ENCODE measurements at places on chromosomes 1 and 21.

DNA sequence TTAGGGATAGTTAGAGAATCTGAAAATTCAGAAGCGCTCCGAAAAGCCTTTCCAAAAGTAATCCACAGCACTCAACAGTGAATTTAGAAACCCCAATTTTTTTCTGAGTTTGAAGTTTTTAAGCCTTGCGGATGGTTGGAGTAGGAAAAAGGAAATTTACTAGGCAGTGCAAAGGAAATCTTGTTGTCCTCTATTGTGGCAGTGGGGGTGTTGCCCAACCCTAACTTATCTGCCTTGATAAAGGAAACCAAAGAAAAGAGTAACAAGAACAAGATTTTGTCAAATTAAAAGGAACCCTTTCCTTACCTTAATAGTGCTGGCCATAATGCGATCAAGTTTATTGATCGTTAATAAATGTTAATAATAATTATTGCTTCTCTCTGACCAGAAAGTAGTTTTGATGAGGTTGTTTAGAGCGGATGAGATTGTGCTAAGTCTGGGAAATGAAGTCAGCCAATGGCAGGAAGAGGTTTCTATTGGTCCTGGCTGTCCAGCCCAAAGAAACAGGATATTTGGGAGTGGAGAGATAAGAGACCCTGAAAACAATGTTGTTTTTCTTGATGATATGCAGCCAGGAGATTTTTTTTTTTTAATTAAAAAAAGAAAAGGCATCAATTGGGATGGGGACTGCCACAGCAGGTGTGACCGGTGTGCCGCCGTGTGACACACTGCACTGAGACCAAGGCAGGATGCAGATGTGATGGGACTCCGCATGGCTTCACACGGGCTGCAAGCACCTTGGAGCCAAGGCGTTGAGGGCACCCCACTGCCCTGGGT, at the start of gene ERG:
Gene ERG (minus strand): TSS at position 421 of the 777 bp plus-strand sequence. CDS start 97 bp downstream, at position 324.
- no peak for DNase-seq

- no peak for DNase-seq
Measured at GRCh38 chr1:41574842-41575241, 90.4 kb upstream of the EDN2 start.

DNA sequence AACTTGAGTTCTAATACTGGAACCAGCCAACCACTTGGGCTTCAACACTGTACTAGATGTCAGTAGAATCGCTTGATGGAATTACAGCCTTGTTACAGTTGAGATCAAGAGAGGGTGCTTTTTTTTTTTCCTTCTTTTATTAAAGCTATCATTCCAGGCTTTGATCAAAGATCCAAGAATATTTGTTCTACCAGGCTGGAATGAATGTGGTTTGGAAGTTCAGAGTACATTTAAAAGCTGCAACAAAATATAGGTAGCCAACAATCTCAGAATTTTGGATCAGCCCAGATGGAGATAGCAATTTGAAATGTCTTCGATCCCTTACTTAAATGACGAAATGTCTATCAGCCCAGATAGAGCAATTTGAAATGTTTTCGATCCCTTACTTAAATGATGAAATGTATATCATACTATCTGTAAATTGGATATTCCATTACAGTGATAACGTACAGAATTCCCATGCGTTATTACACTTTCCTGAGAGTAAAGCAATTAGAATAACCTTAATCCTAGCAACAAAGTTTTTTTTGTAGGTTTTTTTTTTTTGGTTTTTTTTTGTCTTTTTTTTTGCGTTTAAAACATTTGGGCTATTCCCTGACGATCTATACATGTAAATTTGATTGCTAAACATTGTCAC, 3.6 kb downstream of the ZNF281 start:
- DNase-seq, result no peak

- no peak for DNase-seq
Measured at GRCh38 chr1:240199758-240200645, 108.3 kb downstream of the FMN2 start.

DNA sequence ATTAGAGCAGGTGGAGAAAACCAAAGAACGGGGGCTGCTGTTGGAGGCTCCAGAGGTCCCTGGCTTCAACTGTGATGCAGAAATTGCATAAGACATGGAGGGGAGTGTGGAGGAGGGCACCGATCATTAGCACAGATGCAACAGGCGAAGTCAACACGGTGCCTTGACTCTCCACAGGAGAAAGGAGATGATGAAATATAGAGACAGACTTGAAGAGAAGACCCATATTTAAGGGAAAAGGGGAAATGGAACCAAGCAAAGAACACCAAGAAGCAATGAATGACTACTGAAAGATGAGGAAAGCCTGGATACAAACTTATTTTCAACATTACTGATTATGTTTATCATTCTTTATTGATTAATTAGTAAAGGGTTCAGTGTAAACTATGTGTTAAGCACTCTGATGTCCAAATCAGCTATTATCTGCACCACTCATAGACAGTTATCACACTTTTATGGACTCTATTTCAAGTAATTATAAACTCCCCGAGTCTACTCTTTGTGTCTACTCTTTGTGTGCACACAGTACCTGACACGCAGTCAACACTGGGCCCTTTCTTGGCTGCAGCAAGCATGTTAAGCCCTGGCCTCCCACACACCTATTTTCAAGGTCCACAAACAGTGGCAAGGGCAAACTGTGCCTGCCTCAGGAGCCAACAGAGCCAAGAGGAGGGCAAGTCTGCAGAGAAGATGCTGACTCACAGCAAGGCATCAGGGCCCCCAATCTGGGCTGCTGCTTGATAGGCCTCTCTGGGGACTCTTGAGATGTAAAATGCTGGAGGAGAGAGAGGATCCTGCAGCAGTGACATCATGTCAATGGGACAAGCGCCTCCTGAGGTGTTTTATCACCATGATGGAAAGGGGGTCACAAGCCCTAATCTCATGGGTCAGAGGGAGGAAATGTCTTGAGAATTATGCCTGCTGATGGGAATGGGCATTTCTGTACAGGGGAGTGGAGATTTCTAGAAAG, 17.6 kb downstream of the PCNX2 start:
- no peak for DNase-seq

GRCh38 chr1:150548632-150549495, at the start of gene ADAMTSL4:
ADAMTSL4 (plus strand) TSS chr1:150549408; CDS start chr1:150552289, 2,881 bp downstream.
- DNase-seq, result no peak

DNA sequence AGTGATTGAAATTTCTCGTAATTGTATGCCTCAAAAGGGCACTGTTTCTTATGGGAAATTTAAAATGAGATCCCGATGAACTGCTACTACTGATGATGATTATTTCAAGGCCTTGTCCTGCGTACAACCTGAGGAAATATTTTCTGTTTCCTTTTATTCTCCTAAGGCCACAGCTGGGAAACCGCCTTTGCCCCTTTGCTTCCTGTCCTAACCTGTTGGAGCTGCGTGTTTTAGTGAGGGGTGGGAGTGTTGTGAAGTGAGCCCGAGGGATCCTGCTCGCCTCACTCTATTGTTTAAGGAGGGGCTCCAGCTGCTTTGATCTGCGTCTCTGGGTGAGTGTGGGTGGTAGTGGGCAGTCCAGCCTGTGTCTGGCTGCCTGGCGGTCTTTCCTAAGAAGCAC, 14.4 kb downstream of the LAMC2 start:
- DNase-seq, result no peak

DNA sequence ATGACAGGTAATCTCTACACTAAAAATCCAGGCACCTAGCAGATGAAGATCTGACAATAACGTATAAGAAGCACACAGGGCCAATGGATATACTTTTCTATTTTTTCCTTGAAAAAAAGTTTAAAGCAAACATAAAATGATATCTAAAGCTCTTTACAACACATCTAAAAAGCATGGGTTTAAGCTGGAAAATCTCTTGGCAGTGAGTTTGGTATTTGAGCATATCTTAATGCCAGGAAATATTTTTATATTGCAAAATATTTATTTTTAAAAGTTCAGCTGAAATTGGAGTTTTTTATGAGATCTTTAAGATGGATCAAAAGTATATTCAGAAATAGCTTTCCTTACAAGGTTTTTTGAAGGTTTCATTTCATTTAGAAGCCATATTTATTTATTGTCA, 40.5 kb downstream of the SLC5A9 start:
- DNase-seq, result no peak

DNA sequence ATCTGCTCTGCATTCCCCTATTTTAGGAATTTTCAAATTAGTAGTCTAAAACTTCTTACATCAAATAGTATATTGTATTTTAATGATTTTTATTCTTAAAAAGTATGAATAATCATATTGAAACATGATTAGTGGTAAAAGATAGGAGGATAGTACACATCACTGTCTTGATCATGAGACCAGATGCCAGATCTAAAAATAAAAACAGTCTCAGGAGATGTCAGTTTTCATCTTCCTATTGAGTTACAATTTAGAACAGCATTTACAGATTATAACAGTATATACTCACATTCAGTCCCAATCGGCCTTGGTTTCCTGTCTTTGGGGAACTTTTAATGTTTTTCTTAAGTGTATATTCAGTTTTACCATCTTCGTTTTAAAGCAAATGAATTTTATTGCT, 95.9 kb downstream of the USP25 start:
- DNase-seq, result no peak

GRCh38 chr1:233224311-233224710, 71.2 kb downstream of the PCNX2 start:
- DNase-seq, result no peak

GRCh38 chr1:1157426-1157913, 16.2 kb upstream of the TTLL10 start:
- DNase-seq, result peak; percentile 55

DNA sequence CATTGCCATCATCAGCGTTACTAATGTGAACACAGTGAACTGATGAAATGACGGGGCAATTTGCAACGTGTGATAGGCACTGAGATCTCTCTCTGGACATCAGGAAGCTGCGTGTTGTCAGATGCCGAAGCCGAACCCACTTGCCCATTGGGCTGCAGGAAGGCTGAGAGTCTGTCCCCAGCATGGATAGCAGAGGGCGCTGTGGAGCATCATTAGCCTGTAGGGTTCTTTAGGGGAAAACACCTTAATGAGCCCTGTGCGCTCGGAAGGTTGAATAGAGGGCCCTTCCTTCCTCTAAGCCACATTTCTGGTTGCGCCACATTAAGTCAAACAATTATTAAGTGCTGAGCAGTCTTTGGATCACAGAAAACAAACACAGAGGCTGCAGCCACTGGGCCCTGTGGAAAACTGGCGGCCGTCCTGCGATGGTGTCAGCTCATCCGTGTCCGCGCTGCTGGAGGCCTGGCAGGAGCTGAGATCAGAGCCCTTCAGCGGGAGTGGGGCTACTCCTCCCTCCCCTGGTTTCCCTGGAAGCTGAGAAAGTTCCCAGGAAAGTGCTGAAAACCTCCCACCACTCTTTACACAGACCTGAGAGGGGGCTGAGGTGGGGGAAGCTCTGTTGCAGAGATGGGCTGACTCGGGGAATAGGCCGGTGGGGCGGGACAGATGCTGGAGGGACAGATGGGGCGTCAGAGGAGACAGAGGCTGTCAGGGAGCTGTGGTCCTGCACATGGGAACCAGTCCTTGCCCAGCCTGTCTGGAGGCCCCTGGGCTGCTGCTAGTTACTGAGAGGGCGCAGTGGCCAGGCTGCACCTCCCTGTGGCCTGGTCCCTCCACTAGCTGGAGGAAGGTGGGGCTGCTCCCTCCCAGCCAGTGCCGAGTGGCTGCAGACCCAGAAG, 12.7 kb downstream of the TFF2 start:
- DNase-seq, result peak; percentile 74

- DNase-seq, result no peak
Measured at GRCh38 chr21:43802713-43803313, 13.4 kb downstream of the RRP1 start.

DNA sequence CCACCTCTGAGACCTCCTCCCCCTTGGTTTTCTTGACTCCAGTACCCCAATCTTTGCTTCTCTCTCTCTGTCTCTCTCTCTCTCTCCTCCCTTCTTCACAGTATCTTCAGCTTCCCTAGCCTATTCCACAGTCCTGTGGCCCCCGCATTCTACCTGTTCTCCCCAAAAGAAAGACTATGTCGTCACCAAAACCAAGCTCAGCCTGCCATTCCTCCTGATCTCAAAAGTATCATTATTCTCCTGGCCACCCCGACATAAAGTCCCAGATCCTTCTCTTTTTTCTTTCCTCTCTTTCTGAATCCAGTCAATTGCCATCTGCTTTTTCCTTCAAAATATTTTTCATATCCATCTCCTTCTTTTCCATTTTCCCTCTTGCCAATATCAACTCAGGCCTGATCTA, 23.7 kb upstream of the KHDRBS1 start:
- no peak for DNase-seq

GRCh38 chr21:38241029-38241740, 15.6 kb upstream of the KCNJ15 start:
- no peak for DNase-seq

GRCh38 chr1:40746344-40747090, 37.1 kb upstream of the KCNQ4 start:
- no peak for DNase-seq

- no peak for DNase-seq
Measured at GRCh38 chr1:157844089-157844830, 2.7 kb upstream of the CD5L start.

- DNase-seq, result no peak
Measured at GRCh38 chr1:178031856-178032320, 62.0 kb upstream of the RASAL2 start.

DNA sequence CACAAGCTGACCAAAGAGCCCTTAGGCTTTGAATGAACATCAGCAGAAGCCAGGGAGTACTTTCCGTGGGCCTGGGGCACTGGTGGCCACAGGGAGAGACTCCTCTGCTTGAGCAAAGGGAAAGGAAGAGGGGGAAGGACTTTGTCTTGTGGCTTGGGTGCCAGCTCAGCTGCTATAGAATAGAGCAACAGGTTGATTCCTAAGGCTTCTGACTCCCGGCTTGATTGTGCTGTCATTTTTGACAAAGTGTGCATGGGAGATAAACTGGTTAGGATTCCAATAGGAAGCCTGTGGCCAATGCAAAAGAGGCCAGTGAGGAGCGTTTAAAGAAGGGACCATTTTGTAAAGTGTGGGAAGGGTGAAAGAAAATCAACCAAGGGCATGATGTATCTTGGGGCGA, 11.9 kb upstream of the SMAP2 start:
- no peak for DNase-seq

DNA sequence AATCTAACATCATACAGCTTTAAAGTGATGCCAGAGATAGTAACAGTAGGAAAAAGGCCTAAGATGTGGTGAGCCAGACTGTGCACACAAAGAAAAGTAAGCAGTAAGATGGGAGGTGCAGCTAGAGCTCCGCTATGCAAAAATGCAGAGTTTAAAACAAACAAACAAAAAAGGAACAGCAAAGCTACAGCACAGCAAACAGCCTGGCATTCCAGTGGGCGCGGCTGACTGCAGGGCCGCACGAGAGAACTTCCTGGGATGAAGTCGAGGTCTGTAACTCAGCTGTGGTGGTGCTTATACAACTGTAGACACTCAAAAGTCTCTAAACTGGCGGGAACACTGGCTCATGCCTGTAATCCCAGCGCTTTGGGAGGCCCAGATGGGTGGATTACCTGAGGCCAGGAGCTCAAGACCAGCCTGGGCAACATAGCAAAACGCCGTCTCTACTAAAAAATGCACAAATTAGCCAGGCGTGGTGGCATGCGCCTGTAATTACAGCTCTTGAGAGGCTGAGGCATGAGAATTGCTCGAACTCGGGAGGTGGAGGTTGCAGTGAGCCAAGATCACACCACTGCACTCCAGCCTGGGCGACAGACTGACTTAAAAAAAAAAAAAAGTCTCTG, 30.1 kb downstream of the PRDM15 start:
- DNase-seq, result no peak
